ENCODE measurements at places on chromosomes 6 and 20. TPM values are rescaled to one million over a fixed set of nuclear protein-coding genes. Genes with fewer than 3 reads are reported as not detected.

Gene ENPP5
- not detected for total RNA-seq

Gene GRM1
- not detected for total RNA-seq

Gene WFDC2
- not detected for total RNA-seq

Gene HS3ST5
- total RNA-seq = not detected

Gene RBBP8NL
- total RNA-seq = not detected

Gene HLA-DPB1
- total RNA-seq = not detected

Gene FGD2
- not detected for total RNA-seq

DNA sequence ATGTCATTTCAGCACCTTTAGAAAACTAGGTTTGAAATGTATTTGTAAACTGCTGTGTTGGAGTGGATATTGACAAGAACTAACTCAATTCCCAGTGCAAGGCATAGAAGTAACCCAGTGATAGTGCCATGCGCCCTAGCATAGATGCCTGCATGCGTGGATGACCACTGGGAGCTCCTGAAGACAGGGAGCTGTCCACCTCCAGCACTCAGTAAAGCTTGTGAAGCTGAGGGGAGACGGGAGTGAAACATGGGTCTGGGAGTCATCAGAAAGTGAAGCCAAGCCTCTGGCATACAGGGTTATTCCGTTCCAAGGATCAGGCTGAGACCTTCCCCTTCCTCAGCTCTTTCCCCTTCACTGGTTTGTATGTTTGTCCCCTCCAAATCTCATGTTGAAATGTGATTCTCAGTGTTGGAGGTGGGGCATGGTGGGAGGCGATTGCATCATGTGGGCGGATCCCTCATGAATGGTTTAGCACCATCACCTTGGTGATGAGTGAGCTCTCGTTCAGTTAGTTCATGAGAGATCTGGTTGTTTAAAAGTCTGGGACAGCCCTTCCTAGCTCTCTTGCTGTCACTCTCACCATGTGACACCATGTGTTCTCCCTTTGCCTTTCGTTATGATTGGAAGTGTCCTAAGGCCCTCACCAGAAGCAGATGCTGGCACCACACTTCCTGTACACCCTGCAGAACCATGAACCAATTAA, 146.5 kb upstream of the FERMT1 start:
- DNase-seq = no peak

DNA sequence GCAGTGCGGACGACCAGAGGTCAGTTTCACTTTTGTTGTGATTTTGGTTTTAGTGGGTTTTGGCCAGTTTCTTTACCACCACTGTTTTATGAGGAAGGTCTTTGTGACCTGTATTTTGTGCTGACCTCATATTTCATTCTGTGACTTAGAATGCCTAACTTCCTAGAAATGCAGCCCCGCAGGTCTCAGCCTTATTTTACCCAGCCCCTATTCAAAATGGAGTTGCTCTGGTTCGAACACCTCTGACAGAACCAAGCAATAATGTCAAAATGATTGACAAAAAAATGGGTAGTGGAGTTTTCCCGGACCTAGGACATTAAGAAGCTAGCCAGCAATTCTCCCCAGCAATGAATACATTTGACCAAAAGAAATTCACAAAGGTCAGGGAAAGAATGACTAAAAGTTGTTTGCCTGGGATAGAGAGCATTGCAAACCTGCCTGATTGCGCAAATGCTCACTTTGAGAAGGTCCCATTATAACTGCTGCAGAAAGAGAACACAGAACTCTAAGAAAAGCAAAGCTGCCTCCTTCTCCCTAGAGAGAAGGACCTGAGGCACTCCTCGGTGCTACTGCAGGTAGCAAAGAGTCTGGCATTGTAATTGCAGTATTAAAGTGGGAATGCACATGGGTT, 288.8 kb downstream of the ADGB start:
- DNase-seq = no peak

GRCh38 chr6:150844371-150844770, 21.1 kb upstream of the MTHFD1L start:
- no peak for DNase-seq

DNA sequence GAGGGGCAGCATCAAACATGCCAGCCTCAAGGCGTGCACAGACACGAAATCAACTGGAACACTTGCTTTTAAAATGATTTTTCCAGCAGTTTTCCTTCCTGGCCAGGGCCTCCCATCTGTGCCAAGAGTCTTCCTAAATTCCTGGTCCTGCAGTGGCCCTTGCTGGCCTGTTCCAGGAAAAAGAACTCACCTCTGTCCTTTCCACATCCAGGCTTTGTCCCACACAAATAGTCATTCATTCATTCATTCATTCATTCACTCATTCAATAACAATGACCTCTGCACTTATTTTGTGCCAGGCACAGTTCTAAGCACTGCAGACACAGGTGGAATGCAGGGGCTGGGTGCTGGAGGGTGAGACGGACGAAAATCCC, 89.0 kb upstream of the CCDC167 start:
- DNase-seq = no peak

DNA sequence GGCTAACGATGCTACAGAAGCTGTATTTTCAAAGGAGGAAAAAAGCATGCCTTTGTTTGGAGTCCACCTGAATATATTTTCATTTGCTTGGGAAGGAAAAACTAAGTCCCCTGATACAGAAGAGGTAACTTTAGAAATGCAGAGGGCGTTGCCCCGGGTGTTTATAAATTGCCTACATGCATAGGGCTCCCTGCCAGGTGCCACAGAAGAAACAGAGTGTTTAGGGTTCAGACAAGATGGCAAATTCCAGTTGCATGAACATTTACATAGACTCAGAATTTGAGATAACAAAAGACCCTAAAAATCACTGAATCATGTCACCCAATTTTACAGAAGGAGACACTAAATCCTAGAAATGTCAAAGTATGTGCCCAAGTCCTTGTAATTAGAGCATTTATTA, 19.9 kb downstream of the RIN2 start:
- no peak for DNase-seq
